ENCODE measurements at places on chromosomes 3 and 15.

DNA sequence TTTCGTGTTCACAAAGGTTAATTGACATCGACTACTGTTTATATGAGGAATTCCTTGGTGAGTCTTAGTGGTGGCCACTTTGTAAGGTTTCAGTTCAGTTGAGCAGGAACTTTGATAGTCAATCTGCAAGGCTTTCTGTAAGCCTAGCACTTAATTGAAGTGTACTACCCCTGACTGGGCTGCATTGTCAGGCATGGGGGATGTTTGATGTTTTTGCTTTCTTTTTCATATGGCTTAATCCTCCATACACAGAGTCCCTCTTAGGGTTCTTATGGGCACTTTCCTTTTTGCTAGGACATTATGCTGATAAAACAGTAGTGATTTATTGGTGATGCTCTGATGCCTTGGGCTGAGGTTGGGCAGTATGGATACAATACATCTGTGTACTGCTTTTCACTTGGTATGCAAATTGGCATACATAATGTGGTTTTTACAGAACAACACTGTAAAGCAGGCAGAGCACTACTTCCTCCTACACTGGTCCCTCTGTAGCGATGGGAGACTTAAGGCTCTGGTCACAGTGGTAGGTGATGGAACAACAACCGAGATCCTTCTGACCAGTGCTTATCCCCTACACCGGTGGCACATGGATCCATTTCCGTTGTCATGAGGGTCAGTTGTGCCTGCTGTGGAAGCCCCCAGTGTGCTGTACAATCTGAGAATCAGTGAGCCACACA lies 261.0 kb downstream of the MFSD1 start:
- DNase-seq = no peak

- DNase-seq = no peak
Measured at GRCh38 chr3:23552506-23552905, 253.2 kb upstream of the UBE2E1 start.

DNA sequence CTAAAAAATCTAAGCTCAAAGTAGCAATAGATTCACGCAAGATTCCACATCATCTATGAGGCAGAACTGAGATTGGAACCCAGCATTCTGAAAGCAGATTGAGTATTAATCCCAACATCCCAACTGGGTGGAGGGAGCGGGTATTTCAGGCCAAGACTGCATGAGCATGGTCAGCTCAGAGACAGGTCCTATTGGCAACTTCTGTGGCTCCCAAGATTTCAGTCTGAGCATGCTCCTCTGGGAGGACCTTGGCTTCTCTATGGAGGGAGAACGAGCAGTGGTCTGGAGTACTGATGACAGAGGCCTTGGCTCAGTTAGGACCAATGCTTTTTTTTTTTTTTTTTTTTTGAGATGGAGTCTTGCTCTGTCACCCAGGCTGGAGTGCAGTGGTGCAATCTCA lies 4.0 kb upstream of the ITGA11 start:
- no peak for DNase-seq

DNA sequence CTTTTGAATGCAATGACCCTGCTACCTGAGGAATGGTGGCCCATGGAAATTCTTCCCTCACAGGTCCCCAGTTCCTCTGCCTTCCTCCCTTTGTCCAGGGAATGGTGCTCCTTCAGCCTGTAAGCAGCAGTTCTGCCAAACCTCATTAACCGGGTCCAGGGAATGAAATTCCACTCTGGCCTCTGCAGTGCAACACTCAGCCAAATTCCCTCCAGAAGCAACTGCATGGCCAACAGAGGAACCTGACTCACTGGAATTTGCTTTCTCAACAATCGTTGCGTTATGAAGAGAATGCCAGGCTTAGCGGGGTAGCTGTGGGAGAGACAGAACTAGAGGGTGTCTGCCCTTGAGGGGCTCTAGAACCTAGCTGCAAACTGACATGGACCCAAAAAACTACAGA lies 449.4 kb upstream of the PROK2 start:
- no peak for DNase-seq

DNA sequence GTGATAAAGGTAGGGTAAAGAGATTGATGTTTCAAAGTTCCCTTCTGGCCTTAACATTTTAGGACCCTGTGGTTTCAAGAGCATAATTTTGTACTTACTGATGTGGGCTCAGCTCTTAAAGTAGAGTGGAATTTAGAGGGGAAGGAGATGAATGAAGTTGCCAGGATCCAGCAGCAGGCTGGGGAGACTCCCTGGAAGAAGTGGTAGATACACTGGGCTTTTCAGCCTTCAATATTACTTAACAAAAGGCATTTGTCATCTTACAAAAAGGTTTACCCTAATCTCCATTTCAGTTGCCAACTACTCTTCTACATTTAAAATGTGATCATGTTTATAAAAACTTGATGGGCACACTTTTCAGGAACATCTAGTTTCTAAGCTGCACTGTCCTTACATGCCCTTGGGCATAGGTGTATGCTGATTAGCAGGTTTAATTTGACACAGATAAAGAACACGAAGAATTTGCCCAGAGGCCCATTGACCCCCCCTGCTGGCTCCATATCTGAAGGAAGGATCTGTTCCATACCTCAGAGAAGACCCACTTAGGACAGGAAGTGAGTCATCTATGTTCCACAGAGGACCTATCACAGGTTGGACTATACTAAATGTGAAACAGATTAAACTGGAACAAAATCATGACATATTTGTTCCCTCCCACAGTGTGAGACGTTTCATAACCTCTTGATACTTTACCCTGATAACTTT lies 93.0 kb upstream of the LPP start:
- peak; percentile 30 for DNase-seq

- no peak for DNase-seq
Measured at GRCh38 chr3:106457281-106458180, 588.7 kb upstream of the CBLB start.

GRCh38 chr3:177471733-177472480 lies 274.6 kb upstream of the TBL1XR1 start:
- no peak for DNase-seq

- DNase-seq = no peak
Measured at GRCh38 chr15:40819048-40819447, 9.5 kb downstream of the PPP1R14D start.

DNA sequence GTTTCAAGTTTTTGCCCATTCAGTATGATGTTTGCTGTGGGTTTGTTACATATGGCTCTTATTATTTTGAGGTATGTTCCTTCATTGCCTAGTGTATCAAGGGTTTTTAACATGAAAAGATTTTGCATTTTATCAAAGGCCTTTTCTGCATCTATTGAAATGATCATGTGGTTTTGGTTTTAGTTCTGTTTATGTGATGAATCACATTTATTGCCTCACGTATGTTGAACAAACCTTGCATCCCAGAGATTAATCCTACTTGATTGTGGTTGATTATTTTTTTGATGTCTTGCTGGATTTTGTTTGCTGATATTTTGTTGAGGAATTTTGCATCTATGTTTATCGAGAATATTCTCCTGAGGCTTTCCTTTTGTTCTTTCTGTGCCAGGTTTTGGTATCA lies 39.4 kb downstream of the TMCO5A start:
- no peak for DNase-seq

- DNase-seq = no peak
Measured at GRCh38 chr3:125045965-125046364, 9.8 kb downstream of the HEG1 start.

- no peak for DNase-seq
Measured at GRCh38 chr3:63278171-63279004, at the start of gene SYNPR. Gene SYNPR, plus strand, starts transcription at chr3:63278308.

GRCh38 chr3:7518026-7518425 lies 657.1 kb downstream of the GRM7 start:
- DNase-seq = no peak

DNA sequence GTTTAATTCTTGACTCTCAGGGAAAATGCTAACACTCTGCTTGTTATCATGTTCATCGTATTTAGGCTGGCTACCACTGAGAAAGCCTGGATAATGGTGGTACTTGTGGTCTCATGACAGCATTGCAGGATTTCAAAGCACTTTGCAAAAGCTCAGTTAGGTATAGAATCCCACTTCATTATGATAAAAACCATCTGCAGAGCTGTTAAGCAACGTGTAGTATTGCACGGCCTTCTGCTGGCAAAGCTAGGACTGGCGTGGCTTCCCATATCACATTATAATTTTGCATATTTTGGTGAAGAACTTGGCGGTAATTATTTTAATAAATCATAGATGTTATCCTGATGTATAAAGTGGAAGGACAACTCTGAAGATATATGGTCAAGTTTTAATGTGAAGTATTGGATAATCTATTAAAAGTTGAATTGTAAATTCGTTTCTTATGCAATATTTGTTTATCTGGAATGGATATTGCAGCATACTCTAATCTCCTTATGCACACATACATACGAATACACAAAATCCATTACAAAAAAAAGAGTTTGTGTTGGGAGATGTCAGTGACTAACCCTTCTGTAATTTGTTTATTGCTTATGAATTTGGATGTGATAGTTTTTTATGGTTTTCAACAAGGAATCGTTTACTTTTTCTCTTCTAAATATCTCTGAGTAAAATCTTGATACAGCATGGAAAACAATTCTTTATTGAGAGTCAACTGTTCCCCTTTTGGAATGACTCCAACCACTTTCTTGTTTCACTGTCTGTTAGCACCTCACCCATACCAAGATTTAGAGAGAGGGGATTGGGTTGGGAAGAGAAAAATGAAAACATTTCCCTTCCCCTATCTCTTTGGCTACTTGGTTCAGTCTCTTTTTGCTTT lies 9.2 kb downstream of the RAB8B start:
- DNase-seq = no peak

GRCh38 chr3:11607816-11608215 lies 35.9 kb downstream of the VGLL4 start:
- no peak for DNase-seq

- no peak for DNase-seq
Measured at GRCh38 chr15:65611888-65612615, 1.1 kb upstream of the INTS14 start.

DNA sequence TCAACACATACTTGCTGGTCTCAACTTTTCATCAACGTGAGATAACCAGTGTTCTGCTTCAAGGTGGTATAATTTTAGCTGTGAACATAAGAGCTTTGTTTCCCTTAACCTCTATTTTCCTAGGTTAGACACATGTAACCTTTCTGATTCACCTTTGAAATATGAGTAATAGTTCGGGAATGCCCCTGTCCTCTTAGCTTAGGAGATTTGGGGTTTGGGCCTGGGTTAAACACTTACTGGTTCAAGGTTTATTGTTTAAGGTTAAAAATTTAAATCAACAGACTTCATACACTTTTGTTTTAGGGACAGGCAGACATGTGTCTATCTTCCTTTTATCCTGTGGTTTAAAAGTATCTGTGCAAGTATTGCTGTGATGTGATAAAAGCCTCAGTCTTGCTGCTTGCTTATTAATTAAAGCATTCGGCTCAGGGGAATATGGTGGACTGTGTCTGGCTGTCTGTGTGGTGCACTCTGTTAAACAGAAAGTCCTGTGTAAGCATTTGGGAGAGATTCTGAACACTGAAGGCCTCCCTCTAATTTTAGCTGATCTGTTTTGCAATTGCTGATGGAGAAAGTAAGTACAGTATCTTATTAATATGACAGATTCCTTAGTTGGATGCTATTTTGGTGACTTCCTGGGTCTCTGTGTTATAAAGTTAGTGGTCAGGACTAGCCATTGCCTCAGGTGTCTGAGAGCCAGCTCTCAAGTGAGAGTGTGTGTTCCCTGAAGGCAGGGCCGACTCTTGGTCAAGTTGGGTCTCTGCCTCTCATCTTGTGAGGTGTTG lies 81.8 kb downstream of the USP13 start:
- no peak for DNase-seq

DNA sequence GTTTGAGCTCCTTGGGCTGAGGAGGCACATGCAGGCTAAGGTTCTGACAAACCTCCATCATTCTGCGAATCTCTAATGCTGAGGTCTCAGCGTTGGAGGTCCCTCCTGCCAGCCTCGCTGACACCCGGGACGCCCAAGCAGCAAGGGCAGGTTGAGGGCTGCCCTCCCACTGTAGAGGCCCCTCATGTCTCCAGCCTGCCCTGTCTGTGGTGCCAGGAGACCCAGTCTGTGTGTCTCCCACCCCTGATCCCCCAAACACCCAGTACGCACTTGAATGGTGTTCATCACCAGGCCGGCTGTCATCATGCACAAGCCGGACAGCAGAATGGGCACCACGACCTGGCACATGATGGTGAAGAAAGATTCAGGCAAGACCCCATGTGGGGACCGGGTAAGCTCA lies 27.8 kb downstream of the SLC41A3 start:
- DNase-seq = no peak

GRCh38 chr3:84998545-84998944 lies 39.8 kb downstream of the CADM2 start:
- no peak for DNase-seq

GRCh38 chr15:24675332-24676144 lies at the start of gene NPAP1:
Gene NPAP1, plus strand, starts transcription at chr15:24675775. Its CDS starts 93 bp downstream, at chr15:24675868.
- DNase-seq = no peak

GRCh38 chr3:27680517-27681246 lies 41.4 kb downstream of the EOMES start:
- DNase-seq = no peak

- DNase-seq = no peak
Measured at GRCh38 chr3:30156586-30157498, 449.6 kb upstream of the TGFBR2 start.

GRCh38 chr15:57697588-57697987 lies 8.9 kb upstream of the POLR2M start:
- DNase-seq = no peak

GRCh38 chr3:174620855-174621472 lies 238.2 kb upstream of the NAALADL2 start:
- DNase-seq = no peak

DNA sequence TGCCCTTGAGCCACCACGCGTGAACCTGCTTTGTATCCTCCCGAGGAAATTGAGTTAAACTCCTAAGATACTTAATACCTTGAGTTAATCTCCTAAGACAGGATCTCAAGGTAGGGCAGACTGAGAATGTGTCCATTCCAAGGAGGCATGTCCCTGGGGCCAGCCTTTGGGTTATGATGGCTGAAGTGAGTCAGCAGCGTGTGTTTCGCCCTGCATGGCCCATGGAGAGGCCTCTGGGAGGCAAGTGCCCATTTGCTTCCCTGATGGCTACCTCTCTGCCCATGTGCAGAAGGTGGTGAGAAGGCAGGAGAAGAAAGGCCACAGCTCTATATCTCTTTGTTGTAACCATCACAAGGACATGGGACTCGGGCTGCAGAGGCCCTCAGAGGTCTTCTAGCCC lies 36.7 kb upstream of the LIMD1 start:
- no peak for DNase-seq

- DNase-seq = no peak
Measured at GRCh38 chr15:27353856-27354255, 382.9 kb downstream of the GABRG3 start.

DNA sequence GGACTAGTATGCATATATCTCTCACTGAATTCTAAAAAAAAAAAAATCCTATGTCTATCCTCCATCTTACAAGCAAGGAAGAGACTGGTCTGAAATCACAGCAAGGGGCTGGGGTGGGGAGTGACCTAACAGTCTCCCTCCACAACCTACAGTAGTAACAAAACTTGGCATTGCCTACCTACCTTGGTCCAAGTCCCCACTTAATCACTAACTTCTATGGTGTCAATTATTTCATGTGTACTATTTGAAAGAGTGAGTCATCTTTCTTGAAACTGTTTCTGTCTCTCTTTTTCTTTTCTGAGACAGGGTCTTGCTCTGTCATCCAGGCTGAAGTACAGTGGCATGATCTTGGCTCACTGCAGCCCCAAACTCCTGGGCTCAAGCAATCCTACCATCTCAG lies 36.8 kb downstream of the CHAC1 start:
- no peak for DNase-seq

Measured in stimulated activated CD8-positive, alpha-beta memory T cell treated with anti-CD3 and anti-CD28 coated beads, Interleukin-4, amount 100 ng/mL, for 4 hours (primary cell).